Right ventricle myocardium superior (tissue), 1 donor: ENCODE measurements at places on chromosomes 2 and 18. TPM values are rescaled to one million over a fixed set of nuclear protein-coding genes. Genes with fewer than 3 reads are reported as not detected.

ABCG5 gene
- total RNA-seq, result not detected

IGFBP5 gene
- 134 TPM for total RNA-seq

TDRD15 gene
- total RNA-seq, result not detected

DSG1 gene
- 0.89 TPM for total RNA-seq

PNKD gene
- total RNA-seq, result 72.9 TPM

NEDD4L gene
- total RNA-seq, result 51.4 TPM

- no peak for DNase-seq
These were observed 118.3 kb upstream of the DSEL start for GRCh38 chr18:67634631-67635338.

DNA sequence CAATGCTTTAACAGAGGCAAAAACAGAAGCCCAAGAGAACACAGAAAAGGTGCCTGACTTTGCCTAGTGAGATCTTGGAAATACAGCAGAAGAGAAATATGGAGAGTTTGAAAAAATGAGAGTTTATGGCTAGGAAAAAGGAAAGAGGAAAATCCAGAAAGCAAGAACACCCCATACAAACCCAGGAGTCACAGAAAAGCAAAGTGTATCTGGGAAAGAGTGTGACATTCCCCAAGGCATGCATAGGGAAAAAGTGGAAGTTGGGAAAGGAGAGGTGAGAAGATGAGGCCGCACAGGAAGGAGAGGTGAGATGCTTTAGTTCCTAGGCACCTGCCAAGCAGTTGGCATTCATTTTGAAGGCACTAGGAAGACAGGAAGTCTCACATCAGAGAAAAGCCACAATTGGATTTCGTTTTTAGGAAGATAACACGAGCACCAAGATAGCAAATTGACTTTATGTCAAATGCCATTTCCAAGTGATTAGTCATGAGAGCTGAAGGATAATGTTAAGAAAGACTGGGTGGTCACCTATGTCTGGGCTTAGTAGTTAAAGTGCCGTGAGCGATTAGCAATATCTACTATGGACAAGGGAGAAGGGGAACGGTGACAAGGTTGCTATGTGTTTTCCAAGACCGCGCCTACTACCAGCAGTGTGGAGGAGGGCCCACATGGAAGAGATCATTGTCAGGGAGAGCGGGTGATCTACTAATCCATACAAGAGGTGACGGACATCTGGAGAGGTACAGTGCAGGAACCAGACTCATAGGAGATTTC, 224.1 kb upstream of the PARD3B start:
- no peak for DNase-seq

DNA sequence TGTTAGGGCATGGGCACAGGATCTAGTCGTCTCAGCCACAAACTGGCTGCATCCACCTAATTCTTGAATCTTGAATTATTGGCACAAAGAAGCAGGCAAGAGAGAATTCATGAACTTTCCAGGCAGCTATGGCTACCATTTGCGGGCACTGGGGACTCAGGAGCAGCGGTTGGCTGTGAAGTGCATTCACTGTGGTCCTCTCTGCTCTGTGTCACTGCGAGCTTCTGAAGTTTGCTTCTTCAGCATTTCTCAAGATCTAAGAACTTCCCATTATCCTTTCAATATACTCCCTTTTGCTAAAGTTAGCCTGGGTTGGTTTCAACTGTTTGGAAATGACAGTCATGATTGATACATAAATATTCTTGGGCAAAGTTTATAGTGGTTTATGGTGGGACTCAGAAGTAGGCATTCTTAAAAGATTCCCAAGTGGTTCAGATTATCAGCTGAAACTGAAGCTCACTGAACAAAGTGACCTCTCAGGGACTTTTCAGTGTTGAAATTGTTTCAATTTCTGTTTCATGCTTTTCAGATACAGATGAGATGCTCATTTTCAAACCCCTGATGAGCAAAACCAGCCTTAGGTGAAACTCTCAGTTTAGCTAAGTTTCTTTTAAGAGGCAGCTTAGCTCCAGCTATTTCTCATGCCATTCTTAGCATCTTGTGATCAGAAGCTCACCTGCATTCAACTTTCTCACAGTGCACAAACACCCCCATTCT, 1258.3 kb upstream of the GYPC start:
- no peak for DNase-seq

DNA sequence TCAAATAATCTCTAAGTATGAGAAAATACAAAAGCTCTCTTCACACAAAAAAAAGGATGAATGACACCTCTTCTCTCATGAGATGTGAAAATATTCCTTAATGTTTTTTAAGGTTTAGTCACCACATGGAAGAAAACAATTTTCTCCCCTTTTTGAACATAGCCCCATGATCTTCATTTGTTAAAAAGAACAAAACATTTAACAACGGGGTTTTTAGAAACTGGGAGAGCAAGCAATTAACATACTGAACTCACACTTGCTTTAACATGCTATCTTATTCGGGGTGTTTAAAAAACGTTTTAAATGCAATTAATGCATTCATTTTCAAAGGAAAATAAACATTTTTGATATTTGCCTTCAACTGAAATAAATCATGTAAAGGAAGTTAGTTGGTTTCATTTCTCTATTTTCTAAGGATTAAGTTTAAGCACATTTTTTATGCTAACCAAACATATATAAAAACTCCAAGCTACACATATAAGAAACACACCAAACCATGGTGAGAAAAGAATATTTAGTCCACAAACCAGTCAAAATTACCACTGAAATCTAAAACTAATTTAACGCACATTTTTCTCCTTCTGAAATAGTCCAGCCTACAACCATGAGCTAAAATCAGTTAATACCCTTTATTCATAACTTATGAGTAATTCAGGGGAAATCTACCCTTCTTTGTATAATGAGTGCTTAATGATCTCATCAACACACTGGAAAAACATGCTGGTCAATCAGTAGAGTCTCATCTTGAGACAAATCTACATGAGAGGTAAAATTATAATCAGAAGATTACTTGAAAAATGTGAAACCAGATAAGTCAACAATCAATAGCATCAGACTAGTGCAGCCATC, 8.2 kb downstream of the FBXO11 start:
- no peak for DNase-seq

GRCh38 chr2:240605867-240606743, 19.2 kb upstream of the GPR35 start:
- DNase-seq, result peak; percentile 39

DNA sequence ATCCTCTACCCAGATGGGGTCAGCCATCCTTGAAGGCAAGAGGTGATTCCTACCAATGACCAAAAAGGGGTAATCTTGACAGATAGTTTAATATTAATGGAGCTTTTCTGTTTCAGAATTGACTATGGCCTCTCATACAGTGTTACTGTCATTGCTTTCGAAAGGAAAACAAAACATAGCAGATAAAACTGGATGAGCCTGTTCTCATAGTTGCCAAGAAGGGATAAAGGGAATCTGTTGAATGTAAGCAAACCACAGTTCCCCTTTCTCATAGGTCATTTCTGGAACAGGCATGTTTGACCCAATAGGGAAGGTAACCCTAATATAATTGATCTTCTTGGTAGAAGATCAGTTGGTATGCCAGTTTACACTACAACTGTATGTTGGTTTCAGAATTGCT, 1.6 kb downstream of the RAB27B start:
- DNase-seq, result no peak

DNA sequence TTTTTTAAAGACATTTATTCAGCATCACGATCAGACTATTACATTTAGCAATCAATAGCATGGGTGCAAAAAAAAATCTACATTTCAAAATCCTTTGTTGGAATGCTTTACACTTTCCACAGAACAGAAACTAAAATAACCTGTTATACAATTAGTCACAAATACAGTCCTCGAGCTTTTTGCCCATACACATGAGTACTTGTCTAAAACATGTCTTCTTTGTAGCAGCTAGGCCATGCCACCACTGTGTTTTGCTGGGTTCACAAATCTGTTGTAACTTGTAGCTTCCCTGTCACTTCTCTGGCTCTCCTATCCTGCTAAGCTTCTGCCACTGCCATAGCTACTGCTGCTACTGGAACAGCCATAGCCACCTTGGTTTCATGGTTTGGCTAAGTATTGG, 24.4 kb upstream of the ADAM23 start:
- no peak for DNase-seq

DNA sequence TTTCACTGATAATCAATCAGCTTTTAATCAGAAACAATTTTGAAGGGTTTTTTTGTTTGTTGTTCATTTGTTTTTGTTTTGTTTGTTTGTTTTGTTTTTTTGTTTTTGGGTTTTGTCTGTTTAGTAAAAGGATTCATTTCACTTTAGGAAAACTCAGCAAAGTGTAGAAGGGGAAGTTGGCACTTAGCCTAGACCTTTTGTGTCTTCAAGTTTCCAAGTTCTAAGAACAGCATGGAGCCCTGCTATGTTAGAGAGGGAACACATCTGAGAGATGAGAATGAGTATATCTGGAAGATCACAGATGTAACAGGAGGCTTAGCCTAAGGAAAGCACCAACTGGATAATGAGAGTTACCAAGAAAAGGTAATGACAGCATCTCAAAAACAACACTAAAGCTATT, 501.5 kb downstream of the ERBB4 start:
- no peak for DNase-seq

- DNase-seq, result no peak
These were observed 388.9 kb downstream of the SETBP1 start for GRCh38 chr18:45069546-45069945.

DNA sequence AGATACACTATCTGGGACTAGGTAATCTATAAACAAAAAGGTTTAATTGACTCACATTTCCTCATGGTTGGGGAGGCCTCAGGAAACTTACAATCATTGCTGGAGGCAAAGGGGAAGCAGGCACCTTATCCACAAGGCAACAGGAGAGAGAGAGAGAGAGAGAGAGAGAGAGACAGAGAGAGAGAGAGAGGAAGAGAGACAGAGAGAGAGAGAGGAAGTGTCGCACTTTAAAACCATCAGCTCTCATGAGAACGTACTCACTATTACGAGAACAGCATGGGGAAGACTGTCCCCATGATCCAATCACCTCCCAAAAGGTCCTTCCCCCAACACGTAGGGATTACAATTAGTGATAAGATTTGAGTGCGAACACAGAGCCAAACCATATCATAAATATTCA, 253.5 kb upstream of the TRIB2 start:
- DNase-seq, result no peak

DNA sequence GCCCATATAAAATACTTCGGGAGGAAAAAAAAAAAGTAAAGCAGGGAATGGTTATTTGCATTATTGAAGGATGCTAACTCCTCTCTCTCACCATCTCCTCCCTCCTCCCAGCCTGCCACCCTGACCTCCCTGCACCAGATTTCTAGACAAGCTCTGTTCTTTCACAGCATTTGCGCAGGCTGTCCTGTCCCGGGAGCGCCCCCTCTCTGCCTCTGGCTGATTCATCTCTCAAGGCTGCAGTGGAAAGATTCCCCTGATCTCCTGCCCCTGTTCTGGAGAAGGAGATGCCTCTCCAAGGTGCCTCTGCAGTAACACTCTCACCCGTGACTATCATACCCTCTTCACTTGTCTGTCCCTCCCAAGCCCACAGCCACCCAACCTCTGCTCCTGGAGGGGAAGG, 38.5 kb downstream of the COL4A4 start:
- no peak for DNase-seq

DNA sequence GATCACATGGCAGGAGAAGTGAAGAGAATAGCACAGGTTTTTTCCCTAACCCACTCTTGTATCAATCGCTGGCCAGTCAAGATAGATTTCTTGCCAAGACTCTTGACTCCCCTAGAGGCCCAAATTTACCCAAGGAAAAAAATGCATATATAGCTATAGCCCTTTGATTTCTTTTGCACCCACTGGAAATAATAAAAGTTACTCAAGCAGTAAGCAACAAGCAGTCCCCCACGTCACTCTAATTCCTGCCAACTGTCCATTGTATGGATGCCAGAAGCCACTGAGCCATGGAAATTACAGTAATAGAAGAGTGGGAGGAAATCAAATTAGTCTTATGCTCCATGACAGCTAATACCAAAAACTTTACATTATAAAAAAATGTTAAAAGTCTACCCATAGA, 125.3 kb upstream of the SLC39A10 start:
- DNase-seq, result no peak

DNA sequence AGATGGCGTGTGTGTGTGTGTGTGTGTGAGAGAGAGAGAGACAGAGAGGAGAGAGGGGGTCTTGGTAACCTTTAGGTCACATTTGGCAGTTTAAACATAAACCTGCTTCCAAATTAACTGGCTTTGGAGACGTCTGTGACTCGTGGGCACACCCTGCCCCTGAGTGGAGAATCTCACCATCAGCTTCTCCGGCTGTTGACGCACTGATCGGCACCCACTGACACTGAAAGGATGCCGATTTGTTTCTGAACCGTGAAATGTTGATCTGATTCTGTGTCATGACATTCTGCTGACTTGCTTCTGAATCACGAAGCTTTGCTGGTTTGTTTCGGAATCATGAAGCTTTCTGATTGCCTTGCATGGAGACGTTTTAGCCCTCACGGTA, 114.7 kb downstream of the RTP5 start:
- DNase-seq, result no peak

DNA sequence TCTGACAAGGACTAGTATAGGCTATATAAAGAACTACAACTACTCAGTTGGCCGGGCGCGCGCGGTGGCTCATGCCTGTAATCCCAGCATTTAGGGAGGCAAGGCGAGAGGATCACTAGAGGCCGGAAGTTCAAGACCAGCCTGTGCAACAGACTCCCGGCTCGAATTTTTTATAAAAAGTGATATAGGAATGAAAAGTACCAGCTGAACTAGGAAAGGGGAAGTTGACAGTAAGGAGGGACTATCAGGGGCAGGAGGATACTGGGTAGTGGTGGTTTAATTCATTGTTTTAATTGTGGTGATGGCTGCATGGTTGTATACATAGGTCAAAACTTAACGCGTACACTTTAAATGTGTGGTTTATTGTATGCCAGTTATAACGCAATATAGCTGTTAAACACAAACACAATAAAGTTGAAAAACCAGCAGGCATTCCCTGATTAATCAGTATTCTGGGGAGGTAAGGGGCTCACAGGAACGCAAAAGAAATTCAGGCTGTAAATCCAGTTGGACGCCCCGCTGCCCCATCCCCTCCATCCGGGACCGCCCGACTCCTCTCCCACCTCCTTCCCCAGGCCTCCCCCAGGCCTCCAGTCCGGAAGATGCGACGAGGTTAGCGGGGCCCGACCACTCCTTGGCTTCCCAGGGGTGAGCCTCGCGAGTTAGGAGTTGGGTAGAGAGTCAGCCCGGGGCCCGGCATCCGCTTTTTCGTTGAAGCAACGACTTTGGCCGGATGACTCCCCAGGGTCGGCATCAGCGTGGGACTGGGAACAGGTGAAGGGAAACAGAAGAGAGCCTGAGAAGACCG, 746 bp upstream of the POLR1B start:
- peak; percentile 80 for DNase-seq

DNA sequence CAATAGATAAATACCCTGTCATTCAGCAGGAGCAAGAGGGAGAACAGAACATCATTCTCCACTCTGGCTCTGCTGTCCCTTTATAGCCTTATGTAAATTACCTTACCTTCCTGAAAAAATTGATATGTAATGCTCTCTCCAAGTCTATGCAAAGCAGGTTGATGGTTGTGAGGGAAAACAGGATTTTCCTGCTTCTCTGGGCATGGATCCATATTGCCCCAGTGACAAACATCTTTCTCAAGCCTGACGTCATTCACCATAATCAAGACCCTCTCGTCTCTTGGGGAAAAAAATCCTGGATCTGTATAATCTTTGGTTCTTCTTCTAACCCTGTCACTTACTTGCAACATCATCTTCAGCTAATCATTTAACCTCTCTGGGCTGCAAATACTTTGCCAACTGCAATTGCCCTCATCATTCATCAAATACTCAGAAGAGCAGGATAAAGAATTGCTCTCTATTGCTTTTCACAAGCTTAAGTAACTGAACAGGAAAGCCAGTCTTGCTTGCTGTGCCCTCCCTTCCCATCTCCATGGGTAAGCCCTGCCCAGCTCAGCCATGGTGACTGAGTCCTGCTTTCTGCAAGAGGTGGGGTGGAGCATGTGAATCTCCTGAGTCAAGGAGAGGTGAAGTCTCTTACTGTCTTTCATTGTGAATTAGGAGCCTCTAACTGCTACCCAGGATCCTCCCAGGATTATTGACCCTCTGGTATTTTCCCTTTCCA, 123.7 kb upstream of the KLF7 start:
- DNase-seq, result no peak
